ENCODE measurements at places on chromosomes 11 and 22.

- no peak for DNase-seq
Observed at GRCh38 chr11:8989453-8989852, 14.3 kb downstream of the NRIP3 start.

GRCh38 chr11:80024119-80024518 lies 583.3 kb upstream of the TENM4 start:
- DNase-seq: no peak

- DNase-seq: no peak
Observed at GRCh38 chr11:628056-628455, 1.1 kb upstream of the SCT start.

DNA sequence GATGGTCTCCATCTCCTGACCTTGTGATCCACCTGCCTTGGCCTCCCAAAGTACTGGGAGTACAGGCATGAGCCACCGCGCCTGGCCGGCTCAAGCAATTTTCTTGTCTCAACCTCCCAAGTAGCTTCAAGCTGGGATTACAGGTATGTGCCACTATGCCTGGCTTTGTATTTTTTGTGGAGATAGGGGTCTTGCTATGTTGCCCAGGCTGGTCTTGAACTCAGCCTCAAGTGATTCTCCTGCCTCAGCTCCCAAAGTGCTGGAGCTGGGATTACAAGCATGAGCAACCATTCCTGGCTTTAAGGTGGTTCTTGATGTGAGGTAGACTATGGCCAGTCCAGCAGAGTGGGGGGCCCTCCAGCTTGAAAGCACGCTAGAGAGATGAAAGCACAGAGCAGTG lies 7.6 kb downstream of the POLR2F start:
- no peak for DNase-seq

GRCh38 chr22:36763576-36763975 lies 12.3 kb downstream of the IFT27 start:
- no peak for DNase-seq

- DNase-seq: no peak
Observed at GRCh38 chr11:16049611-16050010, 306.7 kb downstream of the SOX6 start.

DNA sequence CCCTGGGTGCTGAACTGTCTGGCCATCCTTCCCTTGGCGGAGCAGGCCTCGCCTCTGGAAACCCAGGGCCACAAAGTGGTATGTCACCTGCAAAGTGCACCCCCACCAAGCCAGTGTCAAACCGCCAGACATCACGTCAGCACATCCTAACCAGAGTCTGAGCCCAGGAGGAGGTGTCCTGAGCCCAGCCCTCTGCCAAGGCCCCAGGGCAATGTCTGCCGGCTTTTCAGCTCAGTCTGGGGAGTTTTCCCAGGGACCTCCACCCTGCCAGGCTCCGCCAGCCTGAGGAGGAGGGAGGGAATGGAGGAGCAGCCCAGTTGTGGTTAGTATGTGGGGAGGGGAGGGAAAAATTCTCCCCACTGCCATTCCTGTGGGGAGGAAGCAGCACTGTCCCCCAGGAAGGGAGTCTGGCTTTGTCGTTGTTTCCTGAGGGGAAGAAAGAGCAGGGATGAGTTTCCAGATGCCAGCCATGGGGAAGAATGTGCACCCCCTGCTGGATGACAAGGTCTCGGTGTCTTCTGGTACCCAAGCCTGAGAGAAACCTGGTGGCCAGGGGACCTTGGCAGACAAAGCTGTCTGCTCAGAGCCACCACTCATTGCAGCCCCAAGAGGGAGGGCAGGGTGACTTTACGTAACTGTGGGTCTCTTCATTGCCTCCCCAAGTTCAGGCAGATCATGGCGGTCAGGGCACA lies 81.4 kb upstream of the CD82 start:
- no peak for DNase-seq

DNA sequence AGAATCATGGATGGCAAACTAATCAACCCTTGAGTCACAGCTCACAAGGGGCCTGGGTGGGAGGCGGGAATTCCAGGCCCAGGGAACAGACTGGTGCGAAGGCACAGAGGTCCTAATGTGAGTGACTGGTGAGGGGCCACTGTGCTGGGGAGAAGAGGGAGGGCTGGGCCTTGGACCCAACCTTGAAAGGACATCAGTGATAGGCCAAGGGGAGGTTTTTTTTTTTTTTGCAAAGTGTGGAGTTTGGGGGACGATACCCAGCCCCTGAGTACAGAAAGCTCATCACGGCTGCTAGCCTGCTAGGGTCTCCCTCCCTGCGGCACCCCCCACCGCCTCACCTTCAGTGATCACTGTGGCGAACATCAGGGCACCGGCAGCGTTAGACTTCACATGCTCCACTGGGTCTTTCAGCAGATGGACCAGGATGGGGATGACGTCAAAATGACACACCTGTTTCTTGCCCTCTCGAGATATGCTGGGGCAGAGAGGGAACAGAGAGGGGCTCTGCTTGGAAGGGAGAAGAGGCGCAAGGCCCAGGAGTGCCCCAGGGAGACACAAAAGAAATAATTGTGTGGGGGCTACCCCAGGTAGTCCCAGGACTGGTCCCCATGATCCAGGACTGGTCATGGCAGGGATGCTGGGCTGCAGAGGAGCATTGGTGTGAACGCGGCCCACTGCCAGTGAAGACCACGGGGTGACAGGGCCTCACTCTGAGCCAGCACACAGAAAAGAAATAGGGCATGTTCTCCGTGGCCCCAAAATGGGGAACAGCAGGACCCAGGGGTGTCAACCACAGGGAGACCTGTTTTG lies 8.6 kb upstream of the GNAZ start:
- DNase-seq: no peak

DNA sequence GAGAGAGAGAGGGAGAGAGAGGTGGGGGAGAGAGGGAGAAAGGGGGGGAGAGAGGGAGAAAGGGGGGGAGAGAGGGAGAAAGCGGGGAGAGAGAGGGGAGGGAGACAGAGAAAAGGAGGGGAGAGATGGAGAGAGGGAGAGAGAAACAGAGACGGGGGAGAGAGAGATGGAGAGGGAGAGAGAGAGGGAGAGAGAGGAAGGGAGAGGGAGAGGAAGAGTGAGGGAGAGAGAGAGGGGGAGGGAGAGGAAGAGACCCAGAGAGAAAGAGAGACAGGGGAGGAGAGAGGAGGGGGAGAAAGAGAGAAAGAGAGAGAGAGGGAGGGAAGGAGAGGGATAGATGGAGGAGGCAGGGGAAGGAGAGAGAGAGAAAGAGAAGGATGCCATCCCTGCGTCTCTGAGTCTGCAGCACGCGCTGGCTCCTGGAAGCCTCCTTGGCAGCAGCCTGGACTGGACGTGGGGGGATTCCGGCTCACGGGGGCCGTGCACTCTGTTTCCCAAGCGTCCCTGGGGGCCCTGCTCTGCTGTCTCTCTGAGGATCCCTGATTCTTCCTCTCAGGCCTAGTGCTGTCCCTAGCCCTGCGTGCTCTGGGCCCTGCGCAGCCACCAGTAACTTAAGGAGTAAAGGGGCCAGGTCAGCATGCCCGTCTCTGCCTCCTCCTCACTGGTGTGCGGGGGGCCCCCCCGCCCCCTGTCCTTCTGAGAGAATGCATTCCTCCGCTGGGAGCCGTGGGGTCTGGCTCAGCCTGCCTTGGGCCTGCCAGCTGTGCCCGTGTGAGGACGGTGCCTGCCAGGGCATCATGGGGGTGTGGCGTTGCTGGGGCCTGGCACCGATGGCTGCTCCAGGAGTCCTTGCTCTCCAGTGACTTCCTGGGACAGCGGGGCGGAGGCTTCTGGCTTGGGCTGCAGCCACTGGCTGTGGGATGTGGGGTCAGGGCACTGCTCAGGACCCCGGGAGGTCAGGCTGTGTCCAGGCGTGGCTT lies 429.5 kb downstream of the TBC1D22A start:
- DNase-seq: no peak

DNA sequence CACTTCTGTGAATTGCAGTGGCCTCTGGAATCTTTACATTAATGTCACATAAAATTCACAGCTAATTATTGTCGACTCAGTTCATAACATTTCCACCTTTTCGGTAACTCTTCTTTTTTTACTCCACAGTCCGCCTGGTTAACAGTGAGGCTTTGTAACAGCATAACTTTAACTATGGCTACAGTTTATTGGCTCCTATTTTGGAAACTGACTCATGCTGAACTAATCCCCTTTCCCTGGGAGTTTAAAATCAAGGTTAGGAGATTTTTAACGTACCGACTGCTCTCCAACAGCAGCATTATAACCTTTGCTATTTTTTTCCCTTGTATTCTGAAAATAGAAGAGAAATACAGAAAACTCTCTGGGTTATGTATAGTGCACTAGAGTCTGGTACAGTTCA lies 3.2 kb upstream of the POGLUT3 start:
- DNase-seq: no peak

- DNase-seq: no peak
Observed at GRCh38 chr11:64078284-64078683, 42.6 kb downstream of the FLRT1 start.

DNA sequence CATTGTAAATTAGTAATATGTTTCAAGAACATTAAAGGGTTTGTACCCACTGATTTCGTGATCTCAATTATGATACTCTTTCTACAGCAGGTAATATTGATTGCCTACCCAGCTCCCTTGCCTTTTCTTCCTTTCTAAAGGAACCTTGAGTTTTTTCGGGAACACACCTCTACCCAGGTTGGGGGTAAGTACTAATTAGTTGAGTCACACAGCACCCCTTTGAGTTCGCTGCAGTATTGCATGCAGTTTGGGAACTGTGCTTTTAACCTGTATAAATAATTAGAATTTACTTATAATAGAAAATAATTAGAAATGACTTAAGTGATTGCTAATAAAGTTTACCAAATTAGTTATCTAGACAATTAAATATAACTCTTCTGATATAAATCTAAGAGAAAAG lies 24.9 kb downstream of the ARHGAP42 start:
- no peak for DNase-seq

- no peak for DNase-seq
Observed at GRCh38 chr11:3613998-3614741, 27.6 kb downstream of the ART5 start.

GRCh38 chr22:32206774-32207758 lies 2.2 kb upstream of the RFPL2 start:
- peak; percentile 25 for DNase-seq

GRCh38 chr11:10474551-10474950 lies 19.5 kb downstream of the AMPD3 start:
- no peak for DNase-seq

GRCh38 chr22:33848251-33848650 lies 72.0 kb downstream of the LARGE1 start:
- DNase-seq: no peak

- DNase-seq: no peak
Observed at GRCh38 chr11:118912742-118913410, 12.8 kb downstream of the BCL9L start.

- DNase-seq: no peak
Observed at GRCh38 chr11:128471138-128471661, 116.2 kb downstream of the ETS1 start.

DNA sequence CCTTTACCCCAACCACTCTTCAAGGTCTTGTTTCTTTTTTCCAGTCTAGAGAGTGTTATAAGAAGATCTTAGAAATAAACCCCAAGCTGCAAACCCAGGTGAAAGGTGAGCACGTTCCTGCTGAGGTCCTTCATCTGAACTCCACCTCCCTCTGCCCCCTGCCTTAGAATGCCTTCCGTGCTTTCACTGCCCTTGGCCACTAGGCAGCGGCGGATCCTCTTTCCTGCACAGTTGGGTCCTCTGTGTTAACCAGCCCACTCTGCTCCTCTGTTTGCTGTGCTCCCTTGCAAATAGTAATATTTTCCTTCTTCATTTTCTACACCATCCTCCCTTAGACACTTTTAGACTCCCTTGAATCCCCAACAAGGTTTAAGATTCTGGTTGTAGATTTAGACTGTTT lies 24.3 kb downstream of the TTC12 start:
- no peak for DNase-seq

GRCh38 chr11:35664977-35665441 lies 2.4 kb downstream of the TRIM44 start:
- no peak for DNase-seq

DNA sequence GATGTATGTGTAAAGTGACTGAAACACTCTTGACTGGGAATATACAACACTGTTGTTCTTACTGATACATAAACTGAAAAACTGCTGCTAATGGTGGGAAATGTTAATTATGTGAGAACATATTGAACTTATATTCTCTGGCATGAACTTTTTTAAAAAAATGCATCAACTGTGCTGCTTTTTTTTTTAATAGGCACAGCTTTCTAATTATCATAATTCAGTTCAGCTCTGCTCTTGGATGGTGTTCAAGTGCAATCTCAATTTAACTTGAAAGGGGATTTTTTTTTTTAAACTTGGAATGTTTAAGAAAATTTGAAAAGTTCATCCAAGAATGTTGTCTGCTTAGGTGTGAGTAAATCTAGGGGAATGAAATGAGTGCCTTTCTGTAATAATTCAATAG lies 5.2 kb downstream of the TEAD1 start:
- DNase-seq: no peak

DNA sequence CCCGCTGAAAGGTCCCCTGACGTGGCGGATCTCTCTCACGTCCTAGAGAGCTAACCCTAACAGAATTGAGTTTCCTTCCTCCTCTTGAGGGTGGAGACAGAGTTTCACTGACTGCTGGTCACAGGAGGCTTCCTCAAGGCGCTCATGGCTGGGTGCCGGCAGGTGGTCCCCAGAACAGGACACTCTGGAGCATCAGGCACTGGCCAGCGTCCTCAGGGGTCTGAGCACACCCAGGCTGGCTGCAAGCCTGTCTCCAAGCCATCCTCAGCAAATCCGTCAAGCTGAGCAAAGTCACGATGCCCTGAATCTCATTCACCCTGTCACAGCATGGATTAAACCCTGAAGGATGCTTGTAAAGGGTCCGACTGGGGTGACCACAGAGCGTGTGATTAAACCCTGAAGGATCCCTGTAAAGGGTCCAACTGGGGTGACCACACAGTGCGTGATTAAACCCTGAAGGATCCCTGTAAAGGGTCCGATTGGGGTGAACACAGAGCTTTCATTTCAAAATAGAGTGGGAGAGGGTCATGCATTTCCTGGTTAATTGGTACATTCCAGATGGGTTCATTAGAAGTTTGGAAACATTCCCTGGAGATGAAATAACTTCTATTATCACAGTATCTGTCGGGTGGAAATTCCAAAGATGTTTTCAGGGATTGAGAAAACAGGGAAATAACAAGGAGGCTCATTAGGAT lies 473.0 kb downstream of the BRD1 start:
- no peak for DNase-seq

DNA sequence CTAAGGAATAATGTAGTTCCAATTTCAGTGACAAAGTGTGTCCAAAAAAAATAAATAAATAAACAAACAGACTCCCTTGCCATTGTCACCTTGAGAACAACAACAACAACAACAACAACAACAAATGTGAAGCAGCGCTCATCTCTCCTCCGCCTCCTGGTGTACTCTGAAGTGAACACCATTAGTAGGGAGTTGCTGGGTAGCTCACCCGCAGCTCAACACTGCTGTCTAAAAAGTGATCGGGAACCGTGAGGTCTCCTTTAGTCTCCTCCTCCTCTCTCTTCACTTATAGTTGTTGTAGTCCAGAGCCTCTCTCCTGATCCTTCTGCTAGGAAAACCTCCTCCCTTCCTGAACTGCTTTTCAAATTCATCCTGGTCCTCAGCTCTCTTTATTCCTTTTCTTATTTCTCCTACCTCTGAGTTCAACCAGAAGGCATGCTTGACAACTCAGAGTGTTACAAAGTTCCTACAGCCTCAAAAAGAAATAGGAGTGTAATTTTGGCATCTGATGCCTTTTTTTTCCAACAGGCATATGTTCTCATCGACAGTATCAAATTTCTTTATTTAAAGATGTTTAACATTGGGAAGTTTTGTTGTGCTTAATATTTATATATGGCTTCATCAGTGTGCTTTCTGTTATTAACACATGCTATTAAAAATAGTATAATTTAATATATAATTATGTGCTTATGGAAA lies 215.1 kb downstream of the PGR start:
- no peak for DNase-seq

GRCh38 chr11:50075856-50076255 lies 43.2 kb downstream of the OR4C45 start:
- DNase-seq: no peak

GRCh38 chr22:25774575-25775026 lies 32.6 kb downstream of the MYO18B start:
- DNase-seq: no peak
